ENCODE measurements at places on chromosomes 2 and 18.
A peak's percentile ranks its signal among the peaks of the same experiment; 100 is the strongest.

DNA sequence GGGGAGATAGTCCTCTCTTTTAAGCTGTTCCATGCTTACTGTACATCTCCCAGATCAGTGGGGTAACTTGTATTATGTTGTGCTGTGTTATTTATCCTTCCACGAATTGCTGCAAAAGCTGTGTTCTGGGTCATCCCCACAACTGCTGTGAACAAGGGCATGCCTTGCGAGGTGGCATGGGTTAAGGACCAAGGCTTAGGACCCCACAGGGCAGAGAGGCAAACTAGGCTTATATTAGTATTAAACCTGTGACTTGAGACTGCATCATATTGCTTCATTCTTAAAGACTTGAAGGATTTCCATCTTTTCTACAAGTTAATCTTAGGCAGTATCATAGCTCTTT lies 19.9 kb downstream of the RND3 start:
- DNase-seq: no peak

DNA sequence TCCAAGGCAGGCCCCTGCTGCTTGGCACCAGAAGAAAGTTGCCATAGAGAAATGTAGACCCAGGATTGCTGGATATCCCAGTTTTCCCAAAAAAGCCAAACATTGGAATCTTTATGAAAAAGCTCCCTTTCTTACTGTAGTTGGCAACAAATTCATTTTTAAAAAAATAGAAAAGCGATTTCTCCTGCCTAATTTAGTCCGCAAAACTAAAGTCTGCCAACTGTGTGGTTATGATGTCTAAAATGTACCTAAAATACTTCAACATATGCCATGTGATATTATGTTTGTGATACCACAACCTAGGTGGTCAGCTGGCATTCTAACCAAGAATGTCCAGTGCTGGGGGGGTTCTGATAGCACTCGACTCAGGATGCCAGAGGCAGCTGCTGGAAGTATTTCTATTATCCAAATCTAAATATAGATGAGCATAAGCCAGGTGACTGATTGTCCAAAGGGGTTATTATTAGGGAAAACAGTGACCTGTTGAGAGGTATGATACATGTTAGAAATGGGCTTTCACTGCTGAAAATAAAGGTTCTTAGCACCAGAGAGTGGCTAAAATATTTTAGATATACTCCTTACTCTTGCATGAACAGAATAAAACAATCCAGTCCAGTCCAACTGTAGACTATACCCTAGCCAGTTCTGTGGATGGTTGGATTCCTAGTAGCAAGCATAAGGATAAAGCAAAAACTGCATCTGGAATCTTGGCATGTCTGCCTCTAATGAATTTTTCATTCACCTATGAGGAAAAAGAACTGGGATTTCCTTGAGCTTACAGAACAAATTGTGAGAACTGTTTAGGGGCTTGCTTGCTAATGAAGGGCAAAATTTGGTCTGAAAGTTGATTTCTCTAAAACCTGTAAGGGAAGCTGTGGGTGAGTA lies 101.7 kb downstream of the STK39 start:
- no peak for DNase-seq

- no peak for DNase-seq
These were observed 19.4 kb downstream of the CDH20 start for GRCh38 chr18:61352611-61353010.

- DNase-seq: no peak
These were observed 20.8 kb upstream of the MAL start for GRCh38 chr2:95004711-95005110.

DNA sequence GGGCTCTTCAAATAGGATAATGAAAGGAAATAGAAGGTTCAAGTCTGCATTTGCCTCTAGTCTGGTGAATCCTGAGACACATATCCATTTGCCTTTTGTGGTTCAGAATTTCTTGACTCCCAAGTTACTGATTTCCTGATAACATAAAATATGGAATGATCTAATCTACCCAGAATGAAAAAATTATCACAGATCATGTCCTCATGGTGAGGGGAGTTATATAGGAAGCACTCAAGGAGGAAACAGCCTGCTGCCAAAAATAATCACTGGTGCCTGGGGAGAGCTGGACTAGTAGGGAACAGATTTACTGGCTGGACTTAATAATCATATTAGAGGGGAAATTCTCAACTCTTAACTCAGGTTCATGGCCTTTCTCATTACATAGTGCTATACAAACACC lies 95.5 kb upstream of the STK17B start:
- DNase-seq: peak; percentile 59

GRCh38 chr2:196902828-196903227 lies 23.7 kb downstream of the PGAP1 start:
- no peak for DNase-seq

DNA sequence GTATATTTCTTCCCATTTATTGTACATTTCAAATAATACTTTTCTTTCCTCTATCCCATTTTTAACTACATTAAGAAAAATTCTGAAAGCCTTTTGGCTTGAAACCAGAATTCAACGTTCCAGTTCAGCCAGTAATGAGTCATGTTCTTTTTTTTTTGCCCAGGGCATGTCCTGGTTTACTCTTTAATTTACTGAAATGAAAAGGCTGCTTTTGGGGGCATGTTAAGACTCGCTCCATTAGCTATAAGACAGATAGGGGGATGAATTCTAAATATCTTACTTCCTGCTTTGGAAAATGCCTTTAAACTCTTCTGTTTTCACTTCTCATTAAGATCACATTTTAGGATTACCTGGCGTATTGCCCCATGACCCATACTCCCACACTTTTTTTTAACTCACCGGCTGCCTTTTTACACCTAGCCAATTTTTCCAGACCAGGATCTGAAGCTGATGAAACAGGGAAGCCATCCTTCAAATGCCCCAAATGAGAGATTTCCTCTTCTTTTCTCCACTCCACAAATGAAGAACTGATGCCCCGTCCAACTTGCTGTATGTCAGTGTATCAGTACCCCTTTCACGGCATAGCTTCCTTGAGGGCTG lies 585 bp downstream of the ABCA12 start:
- DNase-seq: peak; percentile 41

DNA sequence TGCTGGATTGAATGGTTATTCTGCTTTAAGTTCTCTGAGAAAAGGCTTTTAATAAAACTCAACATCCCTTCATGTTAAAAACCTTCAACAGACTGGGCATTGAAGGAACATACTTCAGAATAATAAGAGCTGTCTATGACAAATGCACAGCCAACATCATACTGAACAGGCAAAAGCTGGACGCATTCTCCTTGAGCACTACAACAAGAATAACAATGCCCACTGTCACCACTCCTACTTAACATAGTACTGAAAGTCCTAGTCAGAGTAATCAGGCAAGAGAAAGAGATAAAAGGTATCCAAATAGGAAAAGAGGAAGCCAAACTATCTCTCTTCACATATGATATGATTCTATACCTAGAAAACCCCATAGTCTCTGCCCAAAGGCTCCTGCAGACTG lies 641.4 kb downstream of the IRS1 start:
- no peak for DNase-seq

DNA sequence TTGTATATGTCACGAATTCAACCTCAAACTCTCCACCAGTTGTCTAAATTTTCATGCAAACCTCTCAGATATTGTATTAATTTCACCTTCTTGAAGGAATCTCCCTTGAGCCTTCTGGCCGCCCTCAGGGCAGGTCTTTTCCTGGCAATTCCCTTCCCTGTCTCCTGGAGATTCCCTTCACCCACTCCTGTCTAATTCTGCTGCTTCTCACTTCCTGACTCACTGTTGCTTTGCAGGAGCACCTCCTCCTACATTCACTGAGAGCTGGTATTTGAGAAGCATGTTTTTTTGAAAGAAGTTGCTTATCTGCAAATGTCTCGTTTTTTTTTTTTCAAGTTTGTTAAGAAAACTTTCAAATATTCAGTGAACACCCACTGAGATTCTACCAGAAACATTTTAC lies 79.9 kb upstream of the OTOS start:
- DNase-seq: peak; percentile 7

- no peak for DNase-seq
These were observed 2.7 kb downstream of the BMPR2 start for GRCh38 chr2:202378662-202379358.

DNA sequence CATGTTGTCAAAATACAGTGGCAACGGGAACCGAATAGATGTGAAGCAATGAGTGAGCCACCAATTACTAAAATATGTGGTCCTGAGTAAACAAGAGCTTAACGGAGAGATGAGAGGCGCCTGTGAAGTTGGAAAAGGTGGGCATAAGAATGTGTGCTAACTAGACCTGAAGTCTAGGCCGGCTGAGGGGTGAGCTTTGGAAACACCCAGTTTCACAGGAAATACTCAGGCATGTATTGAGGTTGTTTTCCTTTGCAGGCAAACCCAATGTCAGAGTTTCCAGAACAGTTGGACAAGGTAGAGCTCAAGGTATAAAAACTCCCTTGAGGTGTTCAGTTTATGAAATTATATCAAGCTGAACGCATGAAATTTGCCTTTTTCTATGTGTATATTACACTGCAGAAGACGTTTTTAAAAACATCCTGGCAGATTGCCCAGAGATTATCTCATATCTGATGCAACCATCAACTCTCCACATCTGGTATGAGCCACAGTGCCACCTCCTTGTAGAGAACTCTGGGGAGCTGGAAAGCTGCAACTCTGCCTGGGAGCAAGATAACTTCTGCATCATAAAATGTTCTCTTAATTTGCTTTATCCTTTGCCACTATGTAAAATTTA lies 3.9 kb upstream of the WDSUB1 start:
- DNase-seq: peak; percentile 45
